ENCODE measurements at places on chromosomes 11 and 22.

GRCh38 chr11:75022296-75022695 is 33.6 kb downstream of the NEU3 start:
- no peak for DNase-seq

DNA sequence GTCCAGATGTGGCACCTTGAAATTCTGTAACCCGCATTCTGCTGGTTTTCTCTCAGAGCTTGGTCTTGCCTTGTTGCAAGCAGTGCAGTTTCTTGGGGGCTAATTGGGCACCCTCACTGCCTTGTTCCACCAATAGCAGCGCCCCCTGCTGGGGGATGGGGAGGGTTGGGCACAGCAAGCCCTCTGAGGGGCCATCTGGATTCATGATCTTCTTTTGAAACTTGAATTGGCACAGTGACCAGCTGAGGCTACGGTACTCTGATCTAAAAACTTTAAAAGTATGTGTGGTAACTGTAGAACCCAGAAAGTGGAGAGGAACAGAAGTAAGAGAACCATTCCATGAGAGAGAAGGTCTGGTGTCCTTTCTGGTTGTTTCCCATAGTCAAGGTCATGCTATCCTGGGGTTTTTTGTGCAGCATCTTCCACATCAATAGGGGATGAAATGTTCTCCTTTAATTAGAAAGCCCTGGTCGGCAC is 64.2 kb downstream of the MED15 start:
- DNase-seq = no peak

DNA sequence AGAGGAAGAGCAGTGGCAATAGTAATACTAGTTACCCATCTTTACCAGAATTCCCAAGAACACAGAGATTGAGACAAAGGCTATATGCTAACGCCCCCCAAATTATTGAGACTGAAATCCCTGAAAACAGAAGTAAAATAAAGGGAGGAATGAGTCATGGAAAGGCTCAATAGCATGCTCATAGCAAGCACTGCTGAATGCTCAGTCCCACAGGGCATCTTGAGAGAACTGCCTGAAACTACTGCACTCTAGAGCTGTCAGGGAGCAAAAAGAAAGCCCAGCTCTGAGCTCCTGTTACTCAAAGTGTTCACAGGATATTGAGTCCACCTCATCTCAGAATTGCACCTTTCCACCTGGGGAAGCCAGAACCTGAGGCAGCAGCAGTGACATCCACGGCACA is 44.1 kb upstream of the FIBIN start:
- DNase-seq = no peak

DNA sequence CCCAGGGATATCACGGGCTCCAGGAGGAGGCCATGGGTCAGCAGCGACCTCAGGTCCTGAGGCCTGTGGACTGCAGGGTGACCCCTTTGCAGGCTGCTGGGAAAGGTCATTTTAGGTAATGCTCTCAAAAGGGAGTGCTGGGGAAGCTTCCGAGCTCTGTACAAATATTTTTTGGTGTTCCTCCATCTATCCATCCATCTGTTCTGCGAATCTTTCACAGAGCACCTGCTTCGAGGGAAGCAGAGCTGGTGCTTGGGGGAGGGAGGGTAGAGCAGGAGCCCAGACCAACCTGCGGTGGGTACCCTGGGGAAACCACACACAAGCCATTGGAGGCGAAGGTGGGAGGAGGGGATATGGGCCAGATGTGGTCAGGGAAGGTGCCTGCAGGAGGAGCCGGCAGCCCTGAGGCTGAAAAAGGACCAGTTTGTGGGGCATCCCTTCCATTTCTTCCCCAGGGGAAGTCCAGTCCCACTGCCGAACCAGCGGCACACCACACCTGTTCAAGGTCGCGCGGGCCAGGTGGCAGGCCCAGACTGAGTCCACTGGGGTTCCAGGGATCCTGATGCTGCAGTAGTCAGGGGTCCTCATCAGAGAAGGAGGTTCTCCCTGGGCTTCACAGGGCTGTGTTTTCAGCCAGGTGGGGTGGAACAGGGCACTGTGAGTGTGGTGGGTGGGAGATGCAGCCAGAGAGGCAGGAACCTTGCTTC is 13.1 kb downstream of the GNAZ start:
- DNase-seq = no peak

DNA sequence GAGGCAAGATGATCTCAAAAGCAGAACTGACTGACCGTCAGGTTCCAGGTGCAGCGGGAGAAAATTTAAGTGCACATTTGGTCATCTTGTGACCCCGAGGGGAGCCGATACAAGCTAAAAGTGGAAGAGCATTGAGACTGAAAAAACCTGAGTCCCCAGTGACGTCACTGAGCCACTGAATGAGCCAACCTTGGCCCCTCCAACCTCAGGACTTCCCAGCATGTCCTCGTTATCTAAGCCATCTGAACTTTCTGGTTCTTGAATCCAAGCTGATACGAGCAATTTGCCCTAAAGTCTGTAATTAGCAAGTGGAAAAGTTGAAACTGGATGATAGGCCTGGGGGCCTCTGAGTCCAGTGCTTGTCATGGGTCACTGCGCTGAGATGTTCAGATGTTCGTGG is 51.1 kb upstream of the ISX start:
- no peak for DNase-seq

- no peak for DNase-seq
Observed at GRCh38 chr11:102791271-102792036, 6.5 kb downstream of the MMP1 start.

DNA sequence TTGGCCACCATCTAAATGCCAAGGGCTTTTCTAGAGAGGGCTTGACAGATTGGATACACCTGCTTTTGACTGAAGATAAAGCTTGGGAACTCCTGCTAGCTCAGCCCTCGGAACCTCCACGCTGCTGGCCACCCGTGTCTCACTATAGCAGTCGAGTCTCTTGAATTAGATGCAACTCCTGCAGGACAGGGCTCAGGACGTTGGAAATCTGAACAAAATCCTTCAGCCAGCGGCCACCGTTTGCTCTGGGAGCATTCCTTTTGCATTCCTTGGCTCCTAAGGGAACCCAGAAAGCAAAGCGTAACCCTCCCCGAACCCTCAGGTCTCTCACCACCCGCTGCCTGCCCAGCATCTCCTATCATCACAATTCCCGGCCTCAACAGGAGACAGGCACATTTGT is 77.8 kb downstream of the GRIK4 start:
- no peak for DNase-seq

- no peak for DNase-seq
Observed at GRCh38 chr11:75422248-75423231, 10.5 kb downstream of the KLHL35 start.

- no peak for DNase-seq
Observed at GRCh38 chr22:35344956-35345690, 35.8 kb upstream of the HMOX1 start.

DNA sequence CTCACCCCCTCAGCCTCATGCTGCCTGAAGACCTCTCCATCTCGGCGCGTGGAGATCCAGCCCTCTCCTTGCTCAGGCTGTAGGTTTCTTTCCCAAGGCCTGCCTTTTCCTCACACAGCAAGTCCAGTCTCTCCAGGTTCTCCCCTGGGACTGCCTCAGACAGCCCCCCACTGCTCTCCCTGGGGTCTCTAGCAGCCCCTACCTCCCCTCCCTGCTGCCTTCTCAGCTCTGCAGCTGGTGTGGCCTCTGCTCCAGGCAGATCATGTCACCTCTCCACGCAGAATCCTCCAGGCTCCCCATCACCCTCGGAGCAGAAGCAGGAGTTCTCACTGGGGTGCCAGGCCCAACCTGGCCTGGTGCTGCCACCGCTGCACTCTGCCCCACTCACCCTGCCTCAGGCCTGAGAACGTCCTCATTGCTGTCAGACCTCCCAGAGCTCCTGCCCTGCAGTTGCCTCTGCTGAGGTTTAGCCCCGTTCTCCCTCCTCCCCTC is 15.2 kb downstream of the SMARCB1 start:
- no peak for DNase-seq

GRCh38 chr11:115194802-115195110 is 309.5 kb downstream of the CADM1 start:
- DNase-seq = no peak

GRCh38 chr11:57744357-57744756 is 3.1 kb downstream of the SELENOH start:
- DNase-seq = no peak

DNA sequence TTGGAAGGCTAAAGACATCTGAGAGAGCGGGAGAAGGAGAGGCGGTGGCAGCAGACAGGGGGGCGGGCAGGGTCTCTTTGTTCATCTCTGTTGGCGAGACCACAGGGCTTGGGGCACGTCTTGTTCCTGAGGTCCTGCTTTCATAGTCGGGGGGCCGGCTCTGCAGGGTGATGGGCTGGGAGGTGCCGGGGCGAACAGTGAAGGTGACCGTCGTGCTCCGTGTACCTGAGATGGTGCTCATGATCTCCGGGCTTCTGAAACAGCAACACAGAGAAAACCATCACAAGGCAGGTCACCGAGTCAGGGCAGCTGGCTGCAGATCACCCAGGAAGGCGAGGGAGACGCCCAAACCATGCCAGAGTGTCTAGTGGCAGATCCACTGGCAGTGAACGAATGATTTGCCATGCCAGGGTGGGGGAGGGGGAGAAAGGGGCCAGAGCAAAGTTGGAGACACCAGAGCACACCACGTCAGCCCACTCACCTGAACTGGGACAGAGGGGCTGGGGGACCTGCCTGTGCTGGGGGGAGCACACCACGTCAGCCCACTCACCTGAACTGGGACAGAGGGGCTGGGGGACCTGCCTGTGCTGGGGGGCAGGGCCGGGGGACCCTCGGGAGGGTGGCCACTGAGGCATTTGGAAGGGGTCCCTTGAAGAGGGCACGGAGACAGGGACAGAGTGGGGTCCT is 75.0 kb downstream of the CTTN start:
- no peak for DNase-seq

GRCh38 chr11:18722293-18722637 is 3.7 kb downstream of the IGSF22 start:
- DNase-seq = no peak
